Mucosa of descending colon (tissue), 3 donors: ENCODE measurements at places on chromosomes 2 and 18. TPM values are rescaled to one million over a fixed set of nuclear protein-coding genes. Genes with fewer than 3 reads are reported as not detected.

UGT1A6 gene
- 8.7 TPM for total RNA-seq

RAB3GAP1 gene
- 60.1 TPM for total RNA-seq

PEX13 gene
- 28.9 TPM for total RNA-seq

UGT1A3 gene
- 2.7 TPM for total RNA-seq

ZSWIM2 gene
- total RNA-seq, result not detected

SPRED2 gene
- 65.0 TPM for total RNA-seq

CD8B gene
- 3.8 TPM for total RNA-seq

PHLPP1 gene
- 17.9 TPM for total RNA-seq

RBBP8 gene
- total RNA-seq, result 21.4 TPM

FBXO15 gene
- total RNA-seq, result 1.0 TPM

SERPINB7 gene
- total RNA-seq, result not detected

DRC1 gene
- not detected for total RNA-seq

INHA gene
- not detected for total RNA-seq

MERTK gene
- 9.3 TPM for total RNA-seq

CAVIN2 gene
- total RNA-seq, result 13.7 TPM

IL1RL2 gene
- 1.5 TPM for total RNA-seq

CRYBA2 gene
- total RNA-seq, result 6.1 TPM

FZD7 gene
- 4.8 TPM for total RNA-seq

ARHGAP15 gene
- 5.3 TPM for total RNA-seq

ABCB6 gene
- total RNA-seq, result 6.7 TPM

- DNase-seq, result no peak
Measured at GRCh38 chr2:38182492-38183003, 106.6 kb upstream of the CYP1B1 start.

DNA sequence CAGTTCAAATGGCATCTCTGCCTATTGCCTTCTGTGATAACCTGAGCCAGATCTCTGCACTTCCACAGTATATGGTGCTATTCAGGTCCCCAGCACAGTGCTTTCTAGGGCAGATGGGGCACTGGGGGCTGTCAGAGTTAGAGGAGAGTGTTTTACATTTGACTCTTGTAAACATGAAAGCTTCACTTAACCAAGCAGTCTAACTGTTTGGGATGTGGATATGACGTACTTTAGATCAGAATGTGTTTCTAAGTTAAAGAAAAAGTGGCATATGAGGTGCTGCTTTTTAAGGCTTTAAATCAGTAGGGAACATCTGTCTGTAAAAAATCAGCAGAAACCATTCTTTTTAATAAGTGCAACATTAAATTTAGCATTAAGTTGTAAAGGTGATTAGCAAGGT, 75.7 kb downstream of the MYO1B start:
- DNase-seq, result no peak

- no peak for DNase-seq
Measured at GRCh38 chr18:36580874-36581750, 247.7 kb downstream of the TPGS2 start.

DNA sequence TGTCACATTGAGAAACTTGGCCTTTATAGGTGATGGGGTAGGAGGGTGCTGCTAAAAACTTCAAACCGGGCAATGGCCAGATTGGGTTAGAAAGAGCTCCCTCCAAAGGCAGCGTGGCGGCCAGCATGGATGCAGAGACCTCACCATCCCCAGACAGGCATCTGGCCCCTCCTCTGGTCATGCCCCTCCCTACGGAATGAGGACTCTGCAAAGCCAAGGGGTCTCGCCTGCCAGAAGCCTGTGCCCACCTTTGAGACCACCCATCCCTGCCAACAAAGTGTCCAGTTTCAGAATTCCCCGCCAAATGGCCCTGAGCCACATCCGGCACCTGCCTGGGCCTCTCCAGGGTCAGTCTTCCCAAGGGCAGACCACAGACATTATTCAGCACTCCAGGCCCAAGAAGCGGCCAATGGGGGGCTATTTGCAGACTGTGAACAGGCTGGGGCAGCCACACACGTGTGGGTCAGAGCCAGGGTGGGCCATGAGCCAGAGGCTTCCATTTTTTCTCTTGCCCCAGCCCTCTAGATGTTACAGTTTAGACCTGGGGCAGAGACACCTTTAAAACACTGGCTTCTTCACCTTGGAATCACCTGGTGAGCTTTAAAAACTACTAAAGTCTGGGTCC, 4.2 kb upstream of the ATP6V1B1 start:
- no peak for DNase-seq

GRCh38 chr2:30933496-30933895, 126.2 kb upstream of the CAPN13 start:
- no peak for DNase-seq

GRCh38 chr2:144705328-144706245, 185.7 kb upstream of the ZEB2 start:
- no peak for DNase-seq

GRCh38 chr2:38200598-38200997, 124.6 kb upstream of the CYP1B1 start:
- no peak for DNase-seq

DNA sequence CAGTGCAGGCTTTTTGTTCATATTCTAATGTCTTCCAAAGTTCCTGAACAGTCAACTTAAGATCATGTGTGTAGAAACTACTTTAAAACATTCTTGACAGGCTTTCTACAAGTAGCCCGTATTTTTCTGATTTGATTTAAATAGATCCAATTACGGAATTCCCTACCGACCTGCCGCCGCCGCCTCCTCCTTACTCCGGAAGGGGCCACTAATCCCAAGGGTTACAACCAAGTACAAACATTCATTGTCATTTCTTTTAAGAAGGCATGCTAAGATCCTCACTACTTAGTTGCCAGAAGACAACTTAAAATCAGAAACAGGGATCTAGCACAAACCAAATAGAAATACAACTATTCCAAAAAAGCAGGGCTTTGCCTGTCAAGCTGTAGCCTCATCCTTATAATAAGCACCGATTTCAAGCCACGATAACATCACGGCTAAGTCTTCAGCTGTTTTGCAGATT, 784 bp downstream of the WDR33 start:
- peak; percentile 44 for DNase-seq

DNA sequence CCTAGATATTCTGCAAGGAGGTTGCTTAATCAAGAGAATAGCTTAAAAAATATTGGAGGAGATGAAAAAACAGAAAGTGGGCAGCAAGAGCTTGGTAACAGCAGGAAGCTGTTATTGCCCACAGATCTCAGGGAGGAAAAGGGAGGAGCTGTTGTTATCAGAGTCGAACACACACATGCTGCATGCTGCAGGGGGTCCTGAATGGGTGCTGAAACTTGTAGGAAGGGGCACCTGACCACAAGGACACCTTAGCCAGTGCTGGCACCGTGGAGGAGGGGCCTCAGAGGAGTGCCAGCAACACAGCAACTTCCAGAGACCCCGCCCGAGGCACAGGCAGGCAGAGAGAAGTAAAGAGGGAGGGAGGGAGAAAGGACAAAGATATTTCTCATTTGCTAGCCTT, 332.9 kb downstream of the SOCS6 start:
- DNase-seq, result no peak

- no peak for DNase-seq
Measured at GRCh38 chr2:217599906-217600305, 402.9 kb downstream of the TNS1 start.

DNA sequence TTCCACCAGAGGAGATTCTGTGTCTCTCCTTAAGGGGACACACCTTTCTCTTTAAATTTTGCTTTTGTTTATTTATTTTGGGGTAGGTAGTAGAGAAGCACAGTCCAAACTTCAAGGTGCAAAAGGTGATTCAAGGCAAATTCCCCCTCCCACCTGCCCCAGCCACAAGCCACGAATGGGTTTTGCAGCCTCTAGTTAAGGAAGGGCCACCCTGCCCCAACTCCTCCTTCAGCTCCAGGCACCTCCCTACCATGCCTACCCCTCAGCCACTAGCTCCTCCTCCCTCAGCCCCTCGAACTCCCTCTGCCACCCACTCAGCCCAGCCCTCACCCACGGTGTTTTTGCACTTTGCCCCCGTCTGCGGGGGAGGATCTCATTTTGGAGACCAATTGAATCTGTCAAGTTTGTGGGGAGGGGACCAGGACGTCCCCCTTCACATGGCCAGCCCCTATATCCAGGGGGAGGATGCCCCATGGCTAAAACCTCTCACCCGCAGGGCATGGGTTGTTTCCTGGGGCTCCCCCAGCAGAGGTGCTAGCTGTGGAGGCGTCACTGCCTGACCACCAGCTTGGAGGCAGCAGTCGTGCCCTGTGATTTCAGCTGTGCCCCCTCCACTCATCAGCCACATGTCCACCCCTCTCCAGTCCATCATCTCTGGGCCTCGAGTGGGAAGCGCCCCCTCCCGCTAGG, 4.5 kb downstream of the HAAO start:
- no peak for DNase-seq

DNA sequence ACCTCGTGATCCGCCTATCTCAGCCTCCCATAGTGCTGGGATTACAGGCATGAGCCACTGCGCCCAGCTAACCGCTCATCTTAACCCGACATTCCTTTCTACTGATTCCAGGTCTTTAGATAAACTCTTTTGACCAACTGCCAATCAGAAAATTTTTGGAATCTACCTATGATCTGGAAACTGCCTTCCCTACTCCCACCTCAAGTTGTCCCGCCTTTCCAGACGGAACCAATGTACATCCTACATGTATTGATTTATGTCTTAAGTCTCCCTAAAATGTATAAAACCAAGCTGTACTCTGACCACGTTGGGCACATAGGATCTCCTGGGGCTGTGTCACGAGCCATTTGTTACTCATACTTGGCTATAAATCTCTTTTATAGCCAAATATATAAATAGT, 3.2 kb upstream of the NEU2 start:
- DNase-seq, result no peak

DNA sequence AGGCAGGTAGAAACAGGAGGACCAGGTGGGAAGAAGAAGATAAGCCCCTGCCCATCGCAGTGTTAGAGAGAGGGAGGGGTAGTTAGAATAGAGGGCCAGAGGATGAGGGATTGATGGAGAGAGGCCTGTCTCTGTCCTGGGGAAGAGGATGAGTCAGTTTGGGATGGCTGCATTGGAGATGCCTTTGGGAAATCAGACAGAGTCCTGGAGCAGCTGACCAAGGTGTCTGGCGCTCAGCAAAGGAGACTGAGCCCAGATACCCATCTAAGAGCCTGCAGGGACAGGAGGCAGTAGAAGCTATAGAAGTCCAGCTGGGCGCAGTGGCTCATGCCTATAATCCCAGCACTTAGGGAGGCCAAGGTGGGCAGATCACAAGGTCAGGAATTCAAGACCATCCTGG, 177.8 kb upstream of the HAAO start:
- DNase-seq, result peak; percentile 9

- no peak for DNase-seq
Measured at GRCh38 chr2:45452866-45453265, 158.2 kb downstream of the SRBD1 start.

- no peak for DNase-seq
Measured at GRCh38 chr2:152942940-152943440, 224.6 kb downstream of the ARL6IP6 start.

GRCh38 chr2:43832457-43832856, 6.2 kb downstream of the ABCG5 start:
- DNase-seq, result no peak

GRCh38 chr2:186913870-186914269, 64.9 kb upstream of the ZSWIM2 start:
- no peak for DNase-seq

DNA sequence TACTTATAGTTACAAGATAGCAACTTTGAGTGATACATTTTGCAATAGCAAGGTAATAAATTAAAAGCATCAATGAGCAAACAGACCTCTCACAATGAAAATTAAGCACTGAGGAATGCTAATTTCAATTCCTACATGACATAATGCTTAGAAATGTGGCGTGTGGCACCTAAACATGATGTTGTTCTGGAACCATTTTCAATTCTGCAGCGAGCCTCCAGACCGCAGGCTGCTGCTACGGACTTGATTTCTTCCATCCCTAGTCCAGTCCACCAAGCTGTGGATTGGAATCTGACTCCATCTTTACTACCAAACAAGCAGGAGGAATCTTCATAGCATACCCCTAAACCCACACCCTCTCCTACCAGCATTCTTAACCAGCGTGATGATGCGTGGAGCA, 58.7 kb upstream of the ZNF397 start:
- DNase-seq, result no peak

DNA sequence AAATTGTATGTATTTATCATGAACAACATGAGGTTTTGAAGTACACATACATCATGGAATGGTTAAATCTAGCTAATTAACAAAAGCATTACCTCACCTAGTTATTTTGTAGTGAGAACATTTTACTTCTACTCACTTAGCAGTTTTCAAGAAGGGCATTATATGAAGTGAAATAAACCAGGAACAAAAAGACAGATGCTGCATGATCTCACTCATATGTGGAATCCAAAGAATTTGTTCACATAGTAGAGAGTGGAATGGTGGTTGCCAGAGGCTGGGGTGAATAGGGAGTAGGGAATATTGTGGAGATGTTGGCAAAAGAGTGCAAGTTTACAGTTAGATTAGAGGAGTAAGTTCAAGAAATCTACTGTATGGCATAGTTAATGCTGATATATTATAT, 292.0 kb downstream of the ASXL3 start:
- no peak for DNase-seq

GRCh38 chr2:158650646-158651357, 144.3 kb upstream of the DAPL1 start:
- no peak for DNase-seq
